ENCODE measurements at places on chromosomes 12 and 14. TPM values are rescaled to one million over a fixed set of nuclear protein-coding genes. Genes with fewer than 3 reads are reported as not detected.

The FAR2 gene
- total RNA-seq, result 7.8 TPM

The ISM2 gene
- 0.53 TPM for total RNA-seq

The SERPINA12 gene
- total RNA-seq, result not detected

The CIROP gene
- total RNA-seq, result not detected

DNA sequence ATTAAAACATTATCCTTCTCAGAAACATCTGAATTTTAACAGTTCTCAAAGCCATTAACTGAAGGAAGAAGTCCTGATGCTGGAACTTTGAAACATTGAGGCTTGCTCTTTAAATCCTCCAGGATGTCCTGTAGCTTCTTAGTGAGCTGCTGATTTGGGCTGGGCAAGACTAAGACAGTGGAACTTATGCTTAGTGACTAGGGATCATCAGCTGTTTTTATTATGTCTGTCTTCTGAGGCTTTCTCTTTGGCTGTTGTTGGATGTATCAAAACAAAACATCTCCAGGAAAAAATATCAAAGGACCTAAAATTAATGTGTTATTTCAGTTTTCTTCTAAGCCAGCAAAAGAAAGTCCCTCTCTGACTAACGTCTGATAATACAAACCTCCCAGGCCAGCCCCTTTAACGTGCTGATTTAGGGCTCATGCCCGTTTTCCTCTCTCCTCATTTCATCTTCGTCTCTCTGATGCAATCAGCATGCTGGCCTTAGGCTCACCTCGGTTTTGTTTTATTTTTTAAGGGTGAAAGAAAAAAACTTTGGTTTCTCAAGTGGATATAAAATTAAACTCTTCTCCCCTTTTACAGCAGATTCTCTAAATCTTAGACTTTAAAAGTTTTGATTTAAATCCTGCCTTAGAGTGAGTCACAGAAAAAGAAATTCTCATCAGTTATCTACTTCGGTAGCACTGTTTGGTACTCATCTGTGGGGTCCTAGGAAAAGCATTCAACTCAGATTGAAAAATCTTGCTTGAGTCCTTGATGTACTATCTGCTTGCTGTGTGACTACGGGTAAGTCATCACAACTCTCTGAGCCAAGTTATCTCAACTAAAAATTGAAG lies 106.2 kb upstream of the CCDC91 start:
- no peaks in the 10 kb centered on the region for H3K36me3 ChIP-seq
- H3K4me3 ChIP-seq, result no peak overlapping the region
- no peak overlapping the region for H3K27ac ChIP-seq
- peaks cover 21% of the 10 kb centered on the region for H3K4me1 ChIP-seq
- H3K27me3 ChIP-seq, result peaks cover 14% of the 10 kb centered on the region

GRCh38 chr12:39937119-39937518 lies 168.8 kb downstream of the SLC2A13 start:
- no peak overlapping the region for H3K27ac ChIP-seq
- H3K27me3 ChIP-seq, result no peaks in the 10 kb centered on the region
- H3K36me3 ChIP-seq, result no peaks in the 10 kb centered on the region
- no peak for DNase-seq
- no peaks in the 10 kb centered on the region for H3K4me1 ChIP-seq
- no peak overlapping the region for H3K4me3 ChIP-seq

DNA sequence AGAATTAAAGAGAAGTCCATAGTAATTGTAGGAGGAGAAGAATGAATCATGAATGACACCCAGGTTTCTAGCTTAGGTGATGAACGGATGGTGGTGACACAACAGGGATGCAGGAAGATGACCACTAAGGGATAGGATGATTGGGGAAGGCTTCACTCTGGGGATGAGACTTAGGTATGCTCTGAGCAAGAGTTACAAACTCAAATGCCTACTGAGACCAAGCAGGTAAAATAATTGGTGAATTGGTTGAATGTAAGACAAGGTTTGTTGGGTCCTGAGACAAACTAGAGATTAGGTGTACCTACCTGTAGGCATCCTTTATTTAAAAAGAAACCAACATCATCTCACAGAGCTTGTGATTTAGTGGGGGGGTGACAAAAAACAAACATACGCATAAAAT lies 116.3 kb downstream of the CFAP54 start:
- H3K36me3 ChIP-seq, result no peaks in the 10 kb centered on the region
- DNase-seq, result no peak
- H3K4me3 ChIP-seq, result no peak overlapping the region
- H3K4me1 ChIP-seq, result no peaks in the 10 kb centered on the region

- H3K36me3 ChIP-seq, result no peaks in the 10 kb centered on the region
- no peaks in the 10 kb centered on the region for H3K4me1 ChIP-seq
- H3K27ac ChIP-seq, result no peak overlapping the region
- no peak overlapping the region for H3K4me3 ChIP-seq
Observed at GRCh38 chr12:8685051-8685450, 12.7 kb upstream of the RIMKLB start.

DNA sequence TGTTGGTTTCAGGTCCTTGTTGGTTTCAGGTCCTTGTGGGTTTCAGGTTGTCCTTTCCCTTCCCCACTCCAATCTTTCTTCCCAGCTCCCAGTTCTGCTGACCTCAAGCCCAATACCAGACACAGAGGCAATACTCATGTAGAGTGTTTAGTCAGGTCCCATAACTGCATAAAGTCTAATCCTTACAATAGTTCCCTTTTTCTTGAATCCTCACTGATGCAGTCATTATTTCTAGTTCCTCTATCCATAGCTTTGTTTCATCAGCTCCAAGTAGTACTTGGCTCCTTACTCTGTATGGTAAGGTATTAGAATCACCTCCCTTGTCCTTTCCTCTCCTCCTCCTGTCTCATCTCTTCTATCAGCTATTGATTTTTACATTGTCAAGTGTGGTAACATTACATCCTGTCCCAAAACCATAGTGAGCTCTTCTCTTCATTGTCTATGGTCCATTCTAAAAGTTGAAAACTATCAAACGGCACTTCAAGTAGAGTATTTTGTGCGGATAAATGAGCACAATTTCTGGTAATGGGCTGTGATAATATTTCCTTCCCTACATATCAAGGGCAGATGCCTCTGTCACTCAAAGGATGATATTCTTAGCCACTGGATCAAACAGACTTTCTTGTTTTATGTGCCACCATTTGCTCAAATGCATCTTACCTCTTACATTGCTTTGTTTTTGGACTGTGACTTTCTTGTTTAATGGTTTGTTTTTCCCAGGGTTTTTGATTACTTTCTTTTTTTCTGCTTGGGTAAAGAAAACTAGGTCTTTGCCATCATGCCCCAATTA lies 57.2 kb upstream of the JDP2 start:
- H3K27me3 ChIP-seq, result no peaks in the 10 kb centered on the region
- no peak overlapping the region for H3K4me3 ChIP-seq
- no peak for DNase-seq
- no peak overlapping the region for H3K27ac ChIP-seq
- no peaks in the 10 kb centered on the region for H3K4me1 ChIP-seq
- H3K36me3 ChIP-seq, result no peaks in the 10 kb centered on the region

- peaks cover 5% of the 10 kb centered on the region for H3K36me3 ChIP-seq
- no peaks in the 10 kb centered on the region for H3K27me3 ChIP-seq
- peaks cover 22% of the 10 kb centered on the region for H3K4me1 ChIP-seq
- H3K27ac ChIP-seq, result no peak overlapping the region
Observed at GRCh38 chr12:93766796-93767523, 89.8 kb downstream of the CRADD start.

DNA sequence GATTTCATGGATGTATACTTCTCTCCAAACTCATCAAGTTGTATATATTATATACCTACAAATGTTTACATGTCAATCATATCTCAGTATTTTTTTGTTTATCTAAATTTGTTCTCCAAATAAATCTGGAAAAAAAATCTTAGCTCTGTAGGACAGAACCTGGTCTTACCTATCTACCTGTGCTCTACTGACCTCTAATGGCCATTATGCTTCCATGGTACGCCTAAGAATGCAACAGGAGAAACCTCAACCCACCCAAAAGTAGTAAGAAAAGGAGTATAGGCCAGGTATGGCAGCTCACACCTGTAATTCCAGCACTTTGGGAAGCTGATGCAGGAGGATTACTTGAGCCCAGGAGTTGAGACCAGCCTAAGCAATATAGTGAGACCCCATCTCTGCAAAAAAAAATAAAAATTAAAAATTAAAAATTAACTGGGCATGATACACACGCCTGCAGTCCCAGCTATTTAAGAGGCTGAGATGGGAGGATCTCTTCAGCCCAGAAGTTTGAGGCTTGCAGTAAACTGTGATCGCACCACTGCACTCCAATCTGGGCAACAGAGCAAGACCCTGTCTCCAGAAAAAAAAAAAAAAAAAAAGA lies 8.7 kb downstream of the OR11H4 start:
- H3K36me3 ChIP-seq, result peaks cover 1% of the 10 kb centered on the region
- no peaks in the 10 kb centered on the region for H3K4me1 ChIP-seq
- no peak overlapping the region for H3K4me3 ChIP-seq
- H3K27me3 ChIP-seq, result no peaks in the 10 kb centered on the region
- H3K27ac ChIP-seq, result no peak overlapping the region

DNA sequence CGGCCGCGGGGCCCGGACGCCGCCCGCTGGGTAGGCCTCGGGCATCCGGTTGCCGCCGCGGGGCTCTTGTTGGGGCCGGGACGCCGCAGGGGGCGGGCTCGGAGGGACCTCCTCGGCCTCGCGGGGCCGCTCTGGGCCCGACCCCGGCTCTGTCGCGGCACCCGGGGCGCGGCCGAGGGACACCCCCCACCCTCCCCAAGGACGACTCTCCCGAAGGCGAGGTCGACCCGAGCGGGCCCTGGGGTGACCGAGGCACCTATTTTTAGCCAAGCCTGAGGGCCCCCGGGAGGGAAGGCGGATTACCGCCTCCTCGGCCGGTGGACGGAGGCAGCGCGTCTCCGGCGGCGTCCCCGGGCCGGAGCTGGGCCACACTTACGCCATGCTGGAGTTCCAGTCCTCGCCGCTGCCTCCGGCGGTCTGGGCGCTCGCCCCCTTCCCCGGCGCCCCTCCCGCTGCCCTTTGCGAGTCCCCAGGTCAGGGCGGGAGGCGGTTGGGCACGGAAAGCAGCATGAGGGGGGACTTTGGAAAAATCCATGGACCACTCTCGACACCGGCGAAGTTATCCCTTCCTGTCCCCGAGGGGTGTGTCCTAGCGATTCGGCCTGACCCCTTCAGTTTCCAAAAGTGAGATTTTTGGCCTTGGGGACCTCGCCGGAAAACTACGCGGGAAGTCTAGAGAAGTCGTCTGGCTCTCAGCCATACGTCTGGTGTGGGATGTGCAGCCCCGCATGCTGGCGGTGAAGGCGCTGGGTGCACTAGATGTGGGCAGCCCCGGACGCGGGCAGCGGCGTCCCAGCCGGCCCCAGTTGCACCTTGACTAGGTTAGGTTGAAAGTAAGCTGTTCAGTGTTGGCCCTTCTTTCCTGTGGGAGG lies 699 bp downstream of the KTN1 start:
- no peaks in the 10 kb centered on the region for H3K27me3 ChIP-seq
- peak overlapping the region; percentile 83 for H3K27ac ChIP-seq
- peaks cover 49% of the 10 kb centered on the region for H3K4me1 ChIP-seq
- H3K36me3 ChIP-seq, result peaks cover 3% of the 10 kb centered on the region
- H3K4me3 ChIP-seq, result peak overlapping the region; percentile 82
- DNase-seq, result peak; percentile 69

- H3K36me3 ChIP-seq, result no peaks in the 10 kb centered on the region
- no peaks in the 10 kb centered on the region for H3K27me3 ChIP-seq
- peak overlapping the region; percentile 57 for H3K4me3 ChIP-seq
Observed at GRCh38 chr12:49903351-49903699, 375 bp downstream of the FAIM2 start.

- peak overlapping the region; percentile 87 for H3K27ac ChIP-seq
- peaks cover 5% of the 10 kb centered on the region for H3K36me3 ChIP-seq
- no peaks in the 10 kb centered on the region for H3K27me3 ChIP-seq
- DNase-seq, result peak; percentile 72
- peak overlapping the region; percentile 34 for H3K4me3 ChIP-seq
Observed at GRCh38 chr12:28253161-28253641, 62.9 kb downstream of the CCDC91 start.

DNA sequence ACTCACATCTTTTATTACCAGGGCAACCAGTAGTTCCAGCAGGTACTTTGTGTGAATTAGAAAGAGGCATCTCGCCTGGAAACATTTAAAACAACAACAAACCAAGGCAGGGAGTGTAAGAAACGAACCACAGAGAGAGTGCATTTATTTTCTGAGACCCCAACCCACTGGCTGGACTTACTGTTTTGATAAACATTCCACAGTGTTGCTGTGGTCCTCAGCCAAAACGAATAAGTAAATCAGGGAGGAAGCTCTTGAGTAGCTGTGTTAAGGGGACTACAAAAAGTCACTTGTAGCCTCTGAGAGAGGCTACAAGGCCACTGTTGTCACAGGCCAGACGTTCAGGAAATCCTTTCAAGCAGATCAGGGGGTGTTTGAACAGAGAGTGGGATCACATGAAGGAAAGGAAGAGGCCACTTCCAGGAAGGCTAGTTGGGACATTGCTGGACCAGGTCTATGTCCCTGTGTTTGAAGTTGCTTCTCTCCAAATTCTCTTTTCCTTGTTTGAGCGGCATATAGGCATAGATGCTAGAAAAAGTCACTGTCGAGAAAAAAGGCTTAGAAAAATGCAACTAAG lies 33.8 kb downstream of the DMAC2L start:
- H3K4me3 ChIP-seq, result no peak overlapping the region
- no peak for DNase-seq
- no peak overlapping the region for H3K27ac ChIP-seq
- peaks cover 30% of the 10 kb centered on the region for H3K4me1 ChIP-seq
- H3K27me3 ChIP-seq, result peaks cover 3% of the 10 kb centered on the region
